ENCODE measurements at places on chromosomes 2 and 18.

DNA sequence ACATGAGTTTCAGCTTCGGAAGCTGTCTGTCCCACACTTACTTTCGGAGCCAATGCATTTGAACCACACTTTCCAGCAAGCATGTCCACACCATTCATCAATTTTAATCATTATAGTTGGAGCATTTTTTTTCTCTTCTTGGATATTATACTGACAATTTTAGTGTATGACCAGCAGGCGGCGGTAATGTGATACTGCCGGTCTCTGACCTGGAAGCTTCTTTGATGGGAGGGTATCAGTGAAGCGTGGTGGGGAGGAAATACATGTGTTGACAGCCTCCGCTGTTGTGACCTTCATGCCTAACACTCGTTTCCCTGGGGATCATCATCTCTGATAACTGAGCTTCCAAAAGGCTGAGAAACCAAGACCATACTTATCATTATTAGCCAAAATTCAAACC lies 231.7 kb downstream of the GBX2 start:
- no peak for DNase-seq

DNA sequence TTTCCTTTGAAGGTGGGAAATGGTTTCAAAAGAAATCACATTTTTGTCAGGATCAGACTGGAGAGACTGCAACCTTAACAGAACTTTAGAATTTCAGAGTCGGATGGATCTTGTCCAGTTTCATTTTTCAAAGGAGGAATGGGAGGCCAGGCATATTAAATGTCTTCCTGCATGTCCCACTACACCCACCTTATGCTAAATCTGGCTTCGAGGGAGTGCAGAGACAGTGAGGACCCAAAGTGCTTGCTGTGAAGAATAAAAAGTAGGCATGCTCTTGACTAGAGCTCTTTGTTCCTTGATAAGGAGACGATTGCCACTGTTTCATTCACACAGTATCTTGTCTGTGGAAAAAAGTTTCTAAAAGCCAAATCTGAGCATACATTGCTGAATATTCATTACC lies 197.6 kb downstream of the SLC4A3 start:
- no peak for DNase-seq

- no peak for DNase-seq
Observed at GRCh38 chr2:208010506-208010905, 14.8 kb downstream of the PLEKHM3 start.

DNA sequence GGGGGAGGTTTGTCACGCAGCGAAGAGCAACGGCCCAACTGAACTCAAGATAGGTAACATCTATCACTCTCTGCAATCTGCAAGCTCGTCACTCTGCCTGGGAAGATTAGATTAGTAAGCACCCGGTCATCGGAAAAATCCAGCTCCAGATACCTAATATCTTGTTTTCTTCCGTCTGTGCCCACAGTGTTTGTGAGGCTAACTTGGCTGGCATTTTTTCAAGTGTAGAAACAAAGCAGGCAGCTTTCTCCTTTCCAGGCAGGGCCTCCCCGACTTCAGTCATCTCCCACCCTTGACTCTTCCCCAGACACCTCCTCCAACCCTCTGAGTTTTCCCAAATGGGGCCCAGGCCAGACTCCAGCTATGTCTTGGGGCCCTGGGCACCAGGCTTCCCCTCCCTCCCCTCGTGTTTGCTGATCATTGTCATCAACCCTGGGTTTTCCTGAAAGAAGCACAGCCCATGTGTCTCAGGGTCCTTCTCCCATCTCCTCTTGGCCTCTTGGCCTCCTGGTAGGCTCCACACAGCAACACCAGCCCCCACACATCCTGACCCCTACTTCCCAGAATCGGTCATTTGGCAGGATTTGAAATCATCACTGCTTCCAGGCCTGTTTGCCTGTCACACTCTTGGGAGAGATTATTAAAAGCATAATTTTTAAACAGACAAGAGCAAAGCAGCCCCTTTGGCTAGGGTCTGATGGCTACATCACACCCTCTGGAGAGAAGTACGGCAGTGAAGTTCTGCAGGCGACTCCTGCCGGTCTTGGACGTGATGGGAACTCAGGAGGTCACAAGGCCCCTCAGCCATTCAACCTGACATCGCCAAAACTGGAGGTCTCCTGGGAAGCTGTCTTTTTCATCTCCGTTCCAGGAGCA lies 144.9 kb upstream of the ID2 start:
- no peak for DNase-seq

DNA sequence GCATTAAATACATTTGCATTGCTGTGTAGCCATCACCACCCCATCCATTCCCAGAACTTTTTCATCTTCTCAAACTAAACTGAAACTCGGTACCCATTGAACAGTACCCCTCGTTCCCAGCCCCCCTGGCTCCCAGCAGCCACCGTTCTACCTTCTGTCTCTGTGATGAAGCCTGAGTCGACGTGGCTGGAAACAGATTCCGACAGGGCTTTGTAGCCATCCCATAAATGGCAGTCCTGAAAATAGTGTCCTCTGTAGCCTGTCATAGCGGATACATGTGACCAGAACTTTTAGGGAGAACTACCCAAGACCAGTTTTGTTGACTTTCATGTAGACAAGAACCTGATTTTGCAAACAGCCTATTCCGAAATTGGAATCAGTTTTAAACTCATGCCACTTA lies 59.1 kb downstream of the TSHZ1 start:
- no peak for DNase-seq

DNA sequence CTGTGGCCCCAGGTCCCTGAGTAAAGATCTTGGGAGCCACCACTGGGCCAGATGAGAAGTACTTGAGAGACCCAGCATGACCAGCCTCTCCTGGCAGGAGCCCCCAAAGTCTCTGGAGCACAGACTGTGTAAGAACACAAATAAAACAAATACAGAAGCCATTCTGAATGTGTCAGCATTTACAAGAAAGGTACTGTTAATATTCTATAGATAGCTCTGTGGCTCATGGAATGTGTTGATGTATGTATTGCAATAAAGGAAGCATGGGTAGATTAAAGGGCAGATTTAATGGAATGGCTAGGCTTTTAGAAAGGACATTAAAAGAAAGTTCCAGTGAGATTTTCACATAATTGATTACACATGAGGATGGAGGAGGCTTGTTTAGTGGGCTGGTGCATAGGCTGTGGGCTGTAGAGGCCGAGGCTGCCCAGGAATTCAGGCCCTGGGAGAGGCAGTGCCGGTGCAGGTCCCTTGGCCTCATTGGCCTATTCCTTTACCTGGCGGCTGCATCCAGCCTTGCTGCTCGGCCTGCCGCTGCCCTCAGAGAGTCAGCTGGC lies 127.7 kb upstream of the DLX2 start:
- no peak for DNase-seq

Measured in NCI-H187 treated with DMSO at 0.1 percent for 48 hours (cell line).